ENCODE measurements at places on chromosomes 4 and X.

- no peak for DNase-seq
Measured at GRCh38 chr4:77911842-77912450, 49.3 kb downstream of the MRPL1 start.

GRCh38 chrX:118971552-118971951 lies 2.9 kb upstream of the LONRF3 start:
- no peak for DNase-seq

GRCh38 chr4:28481565-28481964 lies 1620.9 kb downstream of the STIM2 start:
- DNase-seq, result no peak

GRCh38 chr4:184099535-184099966 lies 118.1 kb downstream of the ENPP6 start:
- DNase-seq, result no peak

DNA sequence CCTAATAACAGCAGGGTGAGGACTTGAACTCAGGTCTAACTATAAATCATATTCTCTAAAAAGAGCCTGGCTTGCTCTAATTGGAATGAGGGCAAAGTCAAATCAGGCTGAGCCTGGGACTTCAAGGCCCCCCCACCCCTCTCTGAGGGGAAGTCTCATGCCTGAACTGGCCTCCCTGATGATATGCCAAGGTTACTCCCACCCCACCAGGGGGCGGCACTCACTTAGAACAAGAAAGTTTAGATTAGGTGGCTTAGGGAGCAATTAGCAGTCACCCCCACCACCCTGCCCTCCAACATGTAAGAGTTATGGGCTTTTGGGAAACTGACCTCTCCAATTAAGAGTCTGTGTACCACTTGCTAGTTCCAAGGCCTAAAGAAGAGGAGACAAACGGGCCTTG lies 2.7 kb downstream of the FOXO4 start:
- no peak for DNase-seq

DNA sequence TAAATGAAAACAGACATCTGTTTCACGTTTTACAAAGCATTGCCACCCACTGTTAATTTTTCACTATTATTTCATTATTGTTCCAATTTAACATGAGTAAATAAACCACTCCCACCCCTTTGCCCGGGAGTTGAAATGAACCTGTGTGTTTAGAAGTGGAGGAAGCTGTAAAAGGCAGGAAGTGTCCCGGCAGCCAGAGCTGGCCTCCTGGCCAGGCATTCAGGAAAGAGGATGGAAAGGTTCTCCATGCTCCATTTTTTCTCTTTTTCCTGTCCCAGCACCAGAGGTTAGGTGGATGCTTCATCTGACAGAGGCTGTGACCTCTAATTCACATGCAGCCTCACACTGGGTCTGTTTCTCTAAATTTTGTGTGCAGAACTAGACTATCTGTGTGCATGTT lies 55.5 kb upstream of the LNX1 start:
- no peak for DNase-seq

- DNase-seq, result no peak
Measured at GRCh38 chr4:53505947-53506346, 85.3 kb downstream of the LNX1 start.

All from activated CD4-positive, alpha-beta T cell treated with anti-CD3 and anti-CD28 coated beads, Interleukin-2, amount 50 U/mL, for 24 hours (primary cell).